Common myeloid progenitor, CD34-positive (primary cell): ENCODE measurements at places on chromosomes 12 and 14.

- DNase-seq, result peak; percentile 60
Observed at GRCh38 chr12:57765003-57765697, 1.7 kb downstream of the CYP27B1 start.

GRCh38 chr14:37436519-37436918 is 158.5 kb downstream of the FOXA1 start:
- no peak for DNase-seq

DNA sequence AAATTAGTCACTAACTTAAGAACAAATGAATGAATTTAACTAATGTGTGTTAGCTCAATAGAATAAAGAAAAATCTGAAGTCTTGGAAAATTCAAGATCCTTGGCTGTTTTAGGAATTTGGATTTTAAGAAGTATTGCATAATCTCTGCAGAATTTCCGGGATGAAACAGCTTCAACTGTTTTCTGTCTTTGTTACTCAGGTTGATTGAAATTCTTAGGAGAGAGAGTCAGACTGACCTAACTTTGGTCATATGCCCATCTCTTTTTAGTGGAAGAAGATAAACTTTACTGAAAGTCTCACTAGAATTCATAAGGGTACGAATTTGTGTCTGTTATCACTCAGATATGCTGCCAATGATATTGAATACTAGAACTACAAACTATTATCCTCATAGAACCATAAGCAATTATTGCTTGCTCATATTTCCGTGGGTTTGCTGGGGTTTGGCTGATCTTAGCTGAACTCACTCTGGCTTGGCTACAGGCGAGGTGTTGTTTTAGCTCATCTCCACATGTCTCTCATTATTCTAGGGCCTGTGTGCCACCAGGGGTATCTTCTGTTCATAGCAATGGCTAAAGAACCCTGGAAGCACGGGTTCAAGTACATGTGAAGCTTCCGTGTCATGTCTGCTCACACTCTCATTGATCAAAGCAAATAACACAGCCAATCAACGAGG is 257.4 kb upstream of the NOVA1 start:
- no peak for DNase-seq

GRCh38 chr14:92473261-92473968 is 40.2 kb upstream of the RIN3 start:
- no peak for DNase-seq

DNA sequence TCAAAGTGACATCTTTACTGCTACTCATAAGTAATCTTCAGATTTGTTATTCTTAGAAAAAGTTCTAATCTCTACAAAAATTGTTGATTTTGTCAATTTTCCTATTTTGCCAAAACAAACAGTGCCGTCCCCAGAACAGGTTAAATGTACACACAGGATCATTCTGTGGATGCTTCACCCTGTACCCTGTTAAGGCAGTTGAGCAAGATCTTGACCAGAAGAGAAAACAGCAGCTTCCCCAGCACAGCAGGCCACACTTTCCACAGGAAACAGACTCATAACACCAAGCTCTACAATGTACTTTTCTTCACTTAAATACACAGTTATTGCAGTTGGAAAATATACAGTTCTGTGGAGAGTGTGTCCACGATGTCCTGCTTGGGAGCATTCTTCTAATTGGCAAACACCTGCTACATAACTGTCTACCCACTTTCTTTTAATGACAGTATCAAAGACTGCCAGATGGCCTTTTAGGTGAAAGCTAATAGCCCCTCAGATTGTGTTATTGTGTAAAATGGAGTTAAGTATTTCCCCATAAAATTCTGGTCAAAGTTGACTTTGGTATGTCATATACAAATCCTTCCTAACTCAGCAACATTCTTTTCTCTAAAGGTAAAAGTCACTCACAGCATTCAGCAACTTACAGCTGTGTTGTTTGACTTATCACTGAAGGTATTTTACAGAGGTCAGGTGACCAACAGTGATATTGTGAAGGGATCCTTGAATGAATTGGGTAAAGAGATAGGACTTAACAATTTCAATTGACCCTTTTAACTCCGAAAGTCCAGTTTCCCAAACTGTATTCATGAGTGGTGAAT is 77.0 kb downstream of the SEC23A start:
- no peak for DNase-seq

DNA sequence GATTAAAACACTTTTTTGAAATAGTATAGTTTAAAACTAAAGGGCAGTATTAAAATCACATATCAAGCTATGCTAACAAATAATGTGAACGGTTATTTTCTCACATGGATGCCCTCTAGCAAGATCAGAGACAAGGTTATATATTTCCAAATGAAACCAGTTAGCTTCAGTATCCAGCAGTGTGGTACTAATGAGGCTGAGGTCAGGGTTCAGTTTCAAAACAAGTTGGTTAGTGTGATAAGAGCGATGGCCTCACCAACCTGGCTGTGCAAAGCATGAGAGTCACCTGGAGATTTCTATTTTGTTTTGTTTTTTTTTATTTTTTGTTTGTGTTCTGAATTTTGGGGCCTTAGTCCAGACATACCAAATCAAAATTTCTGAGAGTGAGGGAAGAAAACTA is 352.2 kb upstream of the KITLG start:
- no peak for DNase-seq

- no peak for DNase-seq
Observed at GRCh38 chr14:101151226-101151926, 247.9 kb upstream of the RTL1 start.

GRCh38 chr12:5554711-5555110 is 122.8 kb downstream of the NTF3 start:
- DNase-seq, result no peak

GRCh38 chr12:123943816-123944215 is 28.8 kb downstream of the CCDC92 start:
- DNase-seq, result no peak

DNA sequence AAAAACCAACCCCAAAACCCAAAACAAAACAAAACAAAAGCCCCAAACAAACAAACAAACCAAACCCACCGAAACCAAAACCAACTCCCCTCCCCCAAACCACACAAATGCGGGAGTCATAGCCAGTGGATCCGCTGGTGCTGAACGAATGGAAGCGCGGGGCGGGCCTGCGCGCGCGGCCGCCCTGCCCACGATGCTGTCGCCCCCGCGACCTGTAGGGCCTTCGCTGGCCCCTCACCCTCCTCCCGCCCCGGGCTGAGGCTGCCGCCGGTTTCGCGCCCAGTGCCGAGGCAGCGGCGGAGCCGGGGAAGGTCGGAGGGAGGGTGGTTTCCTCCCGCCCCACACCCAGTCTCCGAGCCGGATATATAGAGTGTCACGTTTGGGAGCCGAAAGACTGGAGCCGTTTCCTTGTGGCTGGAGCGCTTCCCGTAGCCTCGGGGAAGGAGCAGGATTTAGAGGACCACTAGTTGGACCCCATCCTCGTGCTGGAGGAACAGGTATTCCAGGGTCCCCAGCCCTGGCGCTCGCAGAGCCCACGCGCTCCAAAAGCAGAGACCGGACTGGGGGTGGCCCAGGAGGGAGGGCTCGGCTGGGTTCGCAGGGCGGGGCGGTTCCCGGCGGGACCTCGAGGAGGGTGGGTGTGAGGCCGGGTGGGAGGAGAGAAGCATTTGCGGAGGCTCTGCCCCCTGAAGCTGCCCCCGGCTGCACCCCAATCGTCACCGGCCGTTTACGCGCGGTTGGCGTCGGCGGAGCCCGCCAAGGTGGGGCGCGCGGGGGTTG is at the start of gene FAR2:
Gene FAR2, plus strand, starts transcription at position 368 of the 780 bp plus-strand sequence. CDS start 121,172 bp downstream, outside the sequence.
- peak; percentile 91 for DNase-seq

DNA sequence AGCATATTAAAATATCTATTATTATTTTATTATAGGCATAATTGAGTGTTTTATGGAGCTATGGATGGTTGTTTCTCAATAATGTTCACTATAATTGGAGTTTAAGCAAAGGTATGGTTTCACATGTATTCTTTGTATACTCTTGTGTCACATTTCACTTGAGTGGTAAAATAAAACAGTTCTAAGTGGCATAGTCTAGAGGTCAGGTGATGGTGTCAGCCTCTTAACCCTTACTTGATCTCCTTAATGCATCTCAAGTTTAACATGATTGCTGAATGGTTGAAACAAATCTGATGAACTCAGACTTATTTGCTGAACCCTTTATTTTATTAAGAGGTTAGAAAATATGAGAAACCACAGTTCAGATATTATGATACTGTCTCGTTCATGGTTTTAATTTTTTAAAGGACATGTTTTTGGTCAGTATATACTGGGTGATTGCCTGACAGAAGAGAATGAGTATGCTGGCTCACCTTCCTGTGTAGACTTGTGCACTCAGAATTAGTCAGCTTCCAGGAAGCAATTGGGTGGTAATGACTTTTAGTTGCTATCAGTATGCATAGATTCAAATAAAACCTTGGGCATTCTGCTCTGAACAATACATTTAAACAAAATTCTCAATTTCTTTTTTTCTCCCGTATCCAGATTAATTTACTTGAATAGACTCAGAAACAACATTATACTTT is 464.6 kb downstream of the PCNX1 start:
- peak; percentile 35 for DNase-seq

- no peak for DNase-seq
Observed at GRCh38 chr12:89980236-89980635, 271.6 kb upstream of the ATP2B1 start.

DNA sequence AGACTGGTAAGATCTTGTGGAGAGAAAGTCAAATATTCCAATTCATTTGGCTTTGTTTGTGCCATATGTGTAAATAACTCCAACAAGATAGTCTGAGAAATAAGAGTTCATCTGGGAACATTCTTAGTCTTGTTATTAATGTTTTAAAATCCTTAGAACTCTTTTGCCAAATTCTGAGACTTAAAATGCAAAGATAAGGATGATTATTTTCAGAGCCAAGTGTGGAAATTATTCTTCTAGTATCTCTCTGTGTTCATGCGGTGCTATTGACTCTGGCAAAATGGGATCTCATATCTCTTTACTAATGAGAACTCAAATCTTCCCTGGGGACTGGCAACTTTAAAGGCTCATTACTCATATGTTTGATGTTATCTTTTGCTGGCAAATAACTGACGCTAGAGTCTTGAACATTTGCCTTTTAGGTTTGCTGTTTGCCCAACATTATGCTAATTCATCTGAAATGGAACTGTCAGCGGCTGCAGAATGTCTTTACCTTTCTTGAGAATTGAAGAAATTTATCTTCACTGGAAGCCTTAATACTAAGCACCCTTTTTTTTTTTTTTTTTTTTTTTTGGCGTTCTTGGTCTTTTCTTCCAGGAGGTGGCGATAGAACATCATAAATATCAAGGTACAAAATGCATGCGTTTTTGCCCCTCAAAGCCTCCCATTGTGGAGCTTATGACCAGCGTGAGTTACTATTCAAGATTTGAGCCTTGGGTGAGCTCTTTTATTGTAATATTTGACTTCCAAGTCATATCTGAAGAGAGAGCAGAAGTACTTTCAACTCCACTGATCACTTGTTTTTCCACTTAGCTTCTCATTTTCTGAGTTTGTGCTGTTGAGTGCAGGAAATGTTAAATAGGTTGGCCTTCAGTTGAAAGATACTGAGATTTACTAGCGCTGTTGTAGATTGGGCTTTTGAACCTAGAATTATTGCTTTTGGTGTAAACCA is 86.5 kb downstream of the CAND1 start:
- DNase-seq, result peak; percentile 82

DNA sequence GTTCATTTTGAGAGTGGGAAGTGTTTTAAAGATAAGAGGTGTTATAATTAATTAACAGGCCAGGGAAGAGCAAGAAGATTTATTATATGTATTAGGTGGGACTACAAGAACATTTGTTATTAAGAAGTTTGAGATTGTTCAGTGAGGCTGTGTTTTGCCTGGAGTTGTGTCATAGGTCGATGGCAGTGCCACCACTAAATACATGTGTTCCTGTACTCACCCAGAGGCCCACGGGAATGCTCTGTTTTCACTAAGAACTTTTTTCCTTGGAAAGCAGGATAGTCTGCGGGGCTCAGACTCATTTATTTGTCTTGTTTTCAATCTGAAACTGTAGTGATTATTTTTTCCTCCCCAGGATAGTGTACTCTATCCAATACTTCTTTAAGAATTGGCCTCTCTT is 10.1 kb downstream of the IRAK3 start:
- no peak for DNase-seq

DNA sequence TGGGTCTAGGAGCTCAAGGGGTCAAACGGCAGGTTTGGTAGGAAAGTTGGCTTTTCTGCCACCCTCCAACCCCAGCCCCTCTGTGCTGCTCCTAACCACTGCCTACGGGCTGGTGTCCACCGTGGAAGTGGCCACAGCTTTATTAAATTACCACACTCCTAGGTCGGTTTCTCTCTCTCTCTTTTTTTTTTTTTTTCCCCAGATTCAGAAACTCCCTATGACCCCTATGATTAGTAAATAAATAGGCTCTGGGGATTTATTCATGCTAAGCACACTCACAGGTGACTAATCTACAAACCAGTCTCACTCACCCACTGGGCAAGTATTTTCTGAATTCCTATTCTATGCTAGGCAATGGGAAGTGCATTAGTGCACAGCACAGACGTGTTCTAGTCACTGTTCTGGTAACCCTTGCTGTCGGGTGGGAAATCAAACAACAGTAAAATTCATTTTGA is 8.7 kb upstream of the DDX47 start:
- no peak for DNase-seq

DNA sequence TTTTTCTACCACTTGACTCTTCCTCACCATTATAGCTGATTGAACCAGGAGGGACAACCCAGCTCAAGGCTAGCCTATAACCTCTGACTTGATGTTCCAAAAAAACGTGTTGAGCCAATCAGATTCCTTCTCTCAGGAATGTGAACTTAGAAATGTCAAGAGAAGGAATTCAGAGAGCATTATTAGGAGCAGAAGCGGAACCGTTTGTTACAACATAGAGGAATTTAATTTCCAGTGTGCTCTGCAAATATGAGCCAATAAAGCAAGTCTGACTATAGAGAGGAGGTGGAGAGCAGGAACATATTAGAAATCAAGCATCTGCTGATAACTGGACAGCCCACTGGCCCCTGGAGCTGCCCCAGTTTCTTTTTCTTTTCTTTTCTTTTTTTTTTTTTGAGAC is 15.3 kb upstream of the PELI2 start:
- DNase-seq, result no peak

DNA sequence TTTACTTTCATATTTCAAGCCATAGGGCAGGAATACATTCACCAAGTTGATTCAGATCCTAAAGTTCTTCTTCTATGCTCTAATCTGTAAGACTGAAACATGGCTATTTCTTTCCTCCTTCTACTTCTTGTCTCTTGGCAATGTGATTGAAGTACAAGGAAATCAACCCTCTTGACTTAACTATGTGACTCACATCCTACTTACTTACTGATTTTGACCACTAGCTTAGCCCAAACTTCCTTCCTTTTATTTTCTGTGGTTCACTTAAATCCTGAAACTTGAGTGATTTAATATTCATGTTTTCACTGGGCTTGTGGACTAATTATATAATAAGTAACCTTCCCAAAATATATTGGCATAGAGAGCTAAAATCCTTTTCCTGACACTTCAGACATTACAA is 111.2 kb upstream of the NOVA1 start:
- peak; percentile 51 for DNase-seq

DNA sequence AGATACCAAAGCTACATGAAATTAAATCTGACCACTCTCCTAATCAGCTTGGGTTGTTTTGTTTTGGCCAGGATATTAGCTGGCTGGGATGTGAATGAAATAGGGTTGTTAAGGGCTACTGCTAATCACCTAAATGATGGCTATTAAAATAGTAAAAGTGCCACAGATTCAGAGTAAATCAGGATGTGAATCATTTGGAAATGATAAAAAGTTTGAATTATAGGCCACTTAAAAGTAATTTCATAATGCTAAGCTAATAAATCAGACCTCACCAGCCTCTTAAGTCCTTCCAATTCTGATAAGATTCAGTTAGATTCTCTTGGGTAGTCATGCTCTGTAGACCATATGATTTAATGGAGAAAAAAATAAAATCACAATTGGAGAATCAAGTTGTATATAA is 12.0 kb downstream of the HELB start:
- no peak for DNase-seq

GRCh38 chr14:30330445-30330844 is 228.5 kb upstream of the G2E3 start:
- no peak for DNase-seq
